Thymus (tissue), 14 donors: ENCODE measurements at places on chromosomes 7 and 10. TPM values are rescaled to one million over a fixed set of nuclear protein-coding genes. Genes with fewer than 3 reads are reported as not detected.

GRCh38 chr7:104803931-104804330 lies 210.1 kb upstream of the KMT2E start:
- H3K4me3 ChIP-seq: no peak overlapping the region
- no peaks in the 10 kb centered on the region for H3K4me1 ChIP-seq
- no peak overlapping the region for H3K27ac ChIP-seq

DNA sequence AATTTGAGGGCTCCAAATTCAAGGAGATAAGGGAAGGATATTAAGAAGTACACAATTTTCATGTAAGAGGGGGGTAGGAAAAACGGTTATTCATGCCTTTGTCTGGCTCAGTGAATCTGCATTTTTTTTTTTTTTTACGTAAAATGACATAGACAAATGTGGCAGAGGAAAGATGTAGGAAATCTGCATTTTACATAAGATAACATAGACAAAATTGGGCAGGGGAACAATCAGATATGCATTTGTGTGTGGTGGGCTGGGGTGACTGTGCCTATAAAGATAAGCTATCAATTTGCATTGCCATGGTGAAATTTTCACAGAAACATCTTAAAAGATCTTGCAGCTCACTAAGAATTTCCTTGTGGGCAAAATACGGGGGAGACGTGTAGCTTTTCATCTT lies 92.7 kb upstream of the GPR141 start:
- no peaks in the 10 kb centered on the region for H3K36me3 ChIP-seq
- no peak overlapping the region for H3K4me3 ChIP-seq
- H3K27ac ChIP-seq: no peak overlapping the region

DNA sequence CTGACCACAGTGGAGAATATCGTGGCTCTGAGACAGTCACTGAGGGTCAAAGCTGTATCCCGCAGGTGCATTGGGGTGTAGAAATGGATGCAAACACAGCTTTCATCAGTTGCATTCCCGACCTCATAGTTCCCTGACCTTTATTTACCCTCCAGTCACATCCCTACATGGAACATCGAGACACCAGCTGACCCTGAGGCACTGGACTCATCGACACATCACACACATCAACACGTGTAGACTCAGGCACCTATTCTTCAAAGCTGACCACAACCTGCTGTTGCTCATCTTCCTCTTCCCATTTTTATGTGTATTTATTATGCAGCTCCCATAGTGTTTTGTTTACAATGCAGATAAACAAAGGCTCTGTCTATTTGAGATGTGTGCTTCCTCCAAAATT lies 396.9 kb upstream of the NRP1 start:
- H3K27ac ChIP-seq: no peak overlapping the region
- no peak overlapping the region for H3K4me3 ChIP-seq
- H3K36me3 ChIP-seq: no peaks in the 10 kb centered on the region
- H3K4me1 ChIP-seq: no peaks in the 10 kb centered on the region
- no peaks in the 10 kb centered on the region for H3K27me3 ChIP-seq

DNA sequence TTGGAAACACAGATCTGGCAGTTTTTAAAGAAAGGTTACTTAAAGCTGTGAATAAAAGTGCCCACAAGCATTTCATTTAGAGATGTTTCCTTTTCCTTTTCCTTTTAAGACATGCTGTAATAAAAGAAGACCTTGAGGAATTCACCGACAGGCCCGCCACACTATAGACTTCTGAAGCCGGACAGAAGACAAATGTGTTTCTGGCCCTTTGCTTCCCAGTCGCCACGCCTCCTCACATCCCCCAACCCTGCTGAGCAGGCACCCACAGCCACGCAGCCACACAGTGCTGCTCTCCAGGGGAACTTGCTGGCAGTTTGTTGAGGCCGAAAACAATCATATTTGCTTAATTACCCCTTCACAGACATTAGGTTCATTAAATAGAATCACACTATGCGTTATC lies 83.4 kb downstream of the SLC25A13 start:
- no peak overlapping the region for H3K27ac ChIP-seq
- H3K4me1 ChIP-seq: no peaks in the 10 kb centered on the region
- no peak overlapping the region for H3K4me3 ChIP-seq
- H3K36me3 ChIP-seq: no peaks in the 10 kb centered on the region
- H3K27me3 ChIP-seq: no peaks in the 10 kb centered on the region

DNA sequence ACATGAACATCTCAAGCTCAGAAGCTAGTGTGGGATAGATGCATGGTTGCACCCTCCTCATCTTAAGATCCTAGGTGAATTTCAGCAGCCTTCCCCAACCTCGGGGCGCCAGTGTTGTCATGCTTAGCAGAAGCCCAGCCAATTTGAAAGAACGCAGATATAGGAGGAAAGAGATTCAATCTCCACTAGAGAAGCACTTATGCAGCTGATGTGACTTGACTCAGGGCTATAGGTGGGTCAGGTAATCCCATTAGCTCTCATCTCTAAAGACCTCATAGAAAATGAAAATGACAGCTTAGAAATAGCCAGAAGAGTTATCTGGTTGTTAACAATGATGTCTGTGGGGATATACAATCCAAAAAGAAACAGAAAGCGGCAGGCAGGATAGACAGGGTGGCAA lies 310.5 kb downstream of the GPAM start:
- H3K27ac ChIP-seq: no peak overlapping the region
- H3K4me1 ChIP-seq: no peaks in the 10 kb centered on the region

DNA sequence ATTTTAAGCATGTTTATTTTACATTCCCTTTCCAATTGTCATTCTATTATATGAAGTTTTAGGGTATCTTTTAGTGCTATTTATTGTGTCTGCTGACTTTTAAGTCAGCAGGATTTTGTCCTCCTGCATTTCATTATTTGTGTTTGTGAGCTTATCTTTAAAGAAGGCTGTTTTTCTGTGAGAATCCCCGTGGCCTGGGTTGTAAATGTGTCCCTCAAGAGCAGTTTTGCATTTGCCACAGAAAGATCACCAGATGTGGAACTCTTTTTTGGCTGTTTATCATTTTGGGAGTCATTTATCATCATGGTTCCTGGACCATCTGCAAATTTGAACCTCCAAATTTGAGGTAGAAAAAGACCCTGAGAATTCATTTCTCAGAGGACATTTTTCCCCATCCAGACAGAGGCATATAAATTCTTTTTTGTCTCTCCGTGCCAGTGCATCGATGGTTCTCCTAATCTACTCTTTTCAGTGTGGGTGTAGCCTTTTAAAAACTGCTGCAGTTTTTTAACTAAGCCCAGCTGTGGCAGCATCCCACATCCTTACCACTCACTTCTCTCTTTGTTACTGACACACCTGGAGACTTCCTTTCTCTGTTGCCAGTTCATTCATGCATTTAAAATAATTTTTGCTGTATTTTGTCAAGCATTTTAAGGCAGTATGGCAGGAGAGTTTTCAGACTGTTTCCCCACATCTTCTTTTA lies 20.1 kb upstream of the MTURN start:
- H3K27me3 ChIP-seq: no peaks in the 10 kb centered on the region
- H3K36me3 ChIP-seq: no peaks in the 10 kb centered on the region
- H3K4me3 ChIP-seq: no peak overlapping the region
- no peaks in the 10 kb centered on the region for H3K4me1 ChIP-seq

DNA sequence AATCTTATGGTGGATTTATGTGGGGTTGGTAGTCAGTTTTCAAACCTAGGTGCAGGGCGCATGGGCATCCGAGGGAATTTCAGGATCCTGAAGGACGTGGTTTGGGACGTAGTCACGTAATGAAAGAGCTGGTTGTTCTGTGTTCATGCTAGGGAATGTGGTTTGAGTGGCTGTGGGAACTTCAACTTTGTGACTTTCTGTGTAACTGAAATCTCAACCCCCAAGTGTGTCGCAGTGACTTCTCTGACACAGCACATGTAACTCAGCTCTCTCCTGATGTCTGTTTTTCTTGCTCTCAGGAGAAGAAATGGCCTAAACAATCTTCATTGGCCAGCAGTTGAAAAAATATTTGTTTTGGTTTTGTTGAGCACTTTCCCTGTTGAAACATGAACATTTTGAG lies 199.0 kb downstream of the PTEN start:
- H3K27me3 ChIP-seq: no peaks in the 10 kb centered on the region
- no peaks in the 10 kb centered on the region for H3K36me3 ChIP-seq
- H3K4me1 ChIP-seq: peaks cover 60% of the 10 kb centered on the region

DNA sequence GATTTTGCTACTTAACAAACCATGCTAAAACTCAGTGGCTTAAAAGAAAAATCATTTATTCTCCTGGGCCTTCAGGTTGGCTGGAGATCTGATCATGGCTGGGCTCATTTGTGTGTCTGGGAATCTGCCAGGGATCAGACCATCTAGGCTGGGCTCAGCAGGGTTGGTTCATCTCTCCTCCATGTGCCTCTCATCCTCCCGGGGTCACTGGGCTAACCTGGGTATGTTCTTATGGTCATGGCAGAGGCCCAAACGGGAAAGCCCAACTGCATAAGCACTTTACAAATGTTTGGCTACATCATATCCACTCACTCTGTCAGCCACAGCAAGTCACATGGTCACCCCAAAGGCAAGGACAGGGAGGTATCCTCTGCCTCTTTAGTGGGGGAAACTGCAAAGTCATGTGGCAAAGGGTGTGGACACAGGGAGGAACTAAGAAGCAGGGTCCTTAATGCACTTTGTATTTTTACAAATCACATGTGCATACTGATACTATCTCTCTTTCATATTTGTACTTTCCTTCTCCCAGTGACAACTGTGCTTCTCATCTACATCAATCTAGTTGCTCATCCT lies 231.4 kb downstream of the BUB3 start:
- H3K36me3 ChIP-seq: no peaks in the 10 kb centered on the region
- DNase-seq: no peak
- H3K4me1 ChIP-seq: no peaks in the 10 kb centered on the region
- no peak overlapping the region for H3K4me3 ChIP-seq

Gene EVX1
- not detected for total RNA-seq

Gene MCM10
- 15.7 TPM for total RNA-seq

Gene STAG3
- total RNA-seq: 59.1 TPM

Gene GDF10
- 0.47 TPM for total RNA-seq

Gene LRRD1
- total RNA-seq: 0.05 TPM

Gene EPHB6
- total RNA-seq: 75.6 TPM

Gene PPP1R17
- 0.14 TPM for total RNA-seq
